GM04504 (cell line): ENCODE measurements at places on chromosomes 11 and 22.

GRCh38 chr22:41517172-41518047 is 26.9 kb downstream of the POLR3H start:
- DNase-seq, result peak; percentile 42

DNA sequence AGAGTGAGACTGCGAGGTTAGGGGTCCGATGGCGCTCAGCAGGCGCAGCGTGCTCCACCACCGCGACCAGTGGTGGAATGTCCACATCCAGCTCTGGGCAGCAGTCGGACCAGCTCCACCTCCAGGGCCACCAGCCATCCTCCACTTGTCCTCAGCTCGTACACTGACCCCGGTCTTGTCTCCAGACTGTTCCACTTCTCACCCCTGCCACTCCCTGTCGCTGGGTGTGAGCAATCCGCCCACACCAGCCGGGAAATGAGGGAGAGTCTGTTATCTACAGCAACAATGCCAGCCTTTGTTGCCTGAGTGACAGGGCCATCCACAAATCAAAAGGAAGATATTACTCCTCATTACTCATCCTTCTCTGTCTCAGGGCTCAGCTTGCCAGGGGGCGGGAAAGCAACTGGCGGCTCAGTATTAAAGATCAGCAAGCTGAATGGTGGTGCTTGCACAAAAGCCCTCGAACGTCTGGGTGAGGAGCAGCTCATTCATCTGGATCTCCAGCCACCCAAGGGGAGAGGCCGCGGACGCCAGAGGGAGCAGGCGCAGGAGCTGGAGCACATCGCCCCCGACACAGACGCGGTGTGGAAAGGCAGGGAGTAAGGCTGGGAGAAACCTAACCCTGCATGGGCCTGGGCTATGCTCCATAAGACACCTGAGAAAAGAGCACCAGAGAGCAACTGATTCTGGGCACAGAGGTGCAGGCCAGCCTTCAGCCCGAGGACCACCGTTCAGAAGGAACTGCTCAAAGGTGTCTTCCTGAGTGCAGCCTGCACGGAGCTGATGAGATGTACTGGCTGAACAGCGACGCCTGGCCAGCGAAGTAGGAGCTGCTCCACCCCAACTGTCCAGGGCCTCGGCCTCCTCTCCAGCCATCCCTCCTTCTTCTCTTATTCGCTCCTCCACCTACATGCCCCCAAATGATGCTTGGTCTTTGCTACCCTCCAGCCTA is 21.9 kb downstream of the IGSF9B start:
- no peak for DNase-seq

GRCh38 chr11:133082841-133083488 is 449.3 kb downstream of the OPCML start:
- DNase-seq, result no peak

DNA sequence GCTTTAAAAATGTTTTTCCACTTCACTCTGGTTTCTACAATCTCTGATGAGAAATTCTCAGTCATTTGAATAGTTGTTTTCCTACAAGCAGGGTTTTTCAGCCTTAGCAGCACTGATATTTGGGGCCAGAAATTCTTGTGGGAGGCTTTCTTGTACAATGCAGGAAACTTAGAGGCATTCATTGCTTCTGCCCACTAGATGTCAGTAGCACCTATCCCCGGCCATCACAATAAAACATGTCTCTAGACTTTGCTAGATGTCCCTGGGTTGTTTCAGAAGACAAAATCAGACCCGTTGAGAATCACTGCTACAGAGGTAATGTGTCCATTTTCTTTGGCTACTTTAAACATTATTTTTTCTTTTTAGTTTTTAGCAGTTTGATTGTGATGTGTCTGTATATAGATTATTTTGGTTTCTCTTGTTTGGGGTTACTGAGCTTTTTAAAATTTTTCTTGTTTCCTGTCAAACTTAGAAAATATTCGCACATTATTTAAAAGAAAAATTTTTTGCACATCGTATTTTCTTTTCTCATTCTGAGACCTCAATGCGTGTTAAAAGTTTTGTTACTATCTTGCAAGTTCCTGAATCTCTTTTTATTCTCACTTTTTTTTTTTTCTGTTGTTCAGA is 60.8 kb upstream of the CCDC179 start:
- DNase-seq, result peak; percentile 28

GRCh38 chr22:46798366-46799350 is 36.2 kb downstream of the TBC1D22A start:
- DNase-seq, result no peak

- no peak for DNase-seq
These were observed 114.2 kb upstream of the SEZ6L start for GRCh38 chr22:26054841-26055605.

DNA sequence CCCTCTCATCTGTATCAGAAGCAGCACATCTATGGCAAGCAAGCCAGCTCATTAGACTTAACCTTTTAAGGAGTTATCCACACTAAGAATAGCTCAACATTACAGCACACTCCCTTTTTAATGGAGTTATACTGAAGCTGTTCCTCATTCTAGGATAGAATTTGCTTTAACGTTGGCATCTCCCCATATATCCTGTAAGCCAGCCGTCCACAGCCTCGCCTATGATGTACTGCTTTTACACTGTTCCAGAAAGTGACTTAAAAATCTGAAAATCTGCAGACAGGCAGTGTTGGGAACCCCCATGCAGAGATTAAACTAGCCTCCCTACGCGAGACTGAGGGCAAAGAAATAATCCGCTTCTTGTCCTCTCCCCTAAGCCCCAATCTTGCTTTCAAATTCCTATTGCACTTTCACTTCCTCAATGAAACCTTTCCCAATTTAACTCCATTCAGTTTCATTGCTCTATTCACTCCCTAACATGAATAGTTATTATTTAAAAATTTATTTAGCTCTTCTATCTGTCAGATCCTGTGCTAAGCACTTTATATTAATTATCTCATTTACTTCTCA is 225.0 kb downstream of the BLID start:
- no peak for DNase-seq
